ENCODE measurements at places on chromosomes 5 and 9.

GRCh38 chr5:1380910-1381309 is 36.0 kb upstream of the CLPTM1L start:
- no peak for DNase-seq

DNA sequence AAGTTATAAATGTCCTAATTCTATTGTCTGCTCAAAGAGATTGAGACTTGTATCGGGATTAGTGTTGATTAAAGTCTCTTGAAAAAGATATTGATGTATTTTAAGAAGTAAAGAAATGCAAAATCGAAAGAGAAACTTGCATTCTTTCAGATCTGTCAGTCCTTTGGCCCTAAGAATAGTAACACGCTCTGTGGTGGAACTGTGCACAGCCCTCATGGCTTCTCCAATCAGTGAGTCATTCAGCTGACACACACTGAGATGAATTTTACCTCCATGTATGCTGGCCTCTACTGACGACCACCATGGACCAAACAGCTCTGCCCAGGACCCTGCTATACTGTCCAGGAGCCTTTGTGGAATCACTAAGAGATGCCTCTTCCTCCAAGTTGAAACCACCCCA is 232.4 kb downstream of the ESM1 start:
- peak; percentile 60 for DNase-seq

- no peak for DNase-seq
Measured at GRCh38 chr5:135120951-135121350, 86.9 kb upstream of the PITX1 start.

GRCh38 chr5:138545919-138546562 is 3.0 kb upstream of the ETF1 start:
- no peak for DNase-seq

DNA sequence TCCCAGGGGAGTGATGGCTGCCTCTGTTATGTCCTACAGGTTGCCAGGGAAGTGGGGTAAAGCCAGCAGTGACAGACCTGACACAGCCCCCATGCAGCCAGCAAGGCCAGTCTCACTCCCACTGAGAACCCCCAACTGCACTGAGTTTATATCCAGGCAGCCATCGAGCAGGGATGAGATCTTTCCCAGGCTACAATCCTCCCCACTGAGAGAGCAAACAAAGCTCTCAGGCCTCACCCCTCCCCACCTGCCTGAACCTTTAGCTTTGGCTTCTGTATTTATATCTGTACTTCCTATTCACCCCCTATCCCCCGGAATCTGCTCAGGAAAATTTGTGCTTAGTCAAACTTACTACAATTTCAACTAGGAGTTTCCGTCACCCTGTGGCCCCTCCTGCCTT is 284.1 kb downstream of the FAM170A start:
- DNase-seq, result no peak

GRCh38 chr5:61020415-61020814 is 75.4 kb downstream of the NDUFAF2 start:
- DNase-seq, result no peak

DNA sequence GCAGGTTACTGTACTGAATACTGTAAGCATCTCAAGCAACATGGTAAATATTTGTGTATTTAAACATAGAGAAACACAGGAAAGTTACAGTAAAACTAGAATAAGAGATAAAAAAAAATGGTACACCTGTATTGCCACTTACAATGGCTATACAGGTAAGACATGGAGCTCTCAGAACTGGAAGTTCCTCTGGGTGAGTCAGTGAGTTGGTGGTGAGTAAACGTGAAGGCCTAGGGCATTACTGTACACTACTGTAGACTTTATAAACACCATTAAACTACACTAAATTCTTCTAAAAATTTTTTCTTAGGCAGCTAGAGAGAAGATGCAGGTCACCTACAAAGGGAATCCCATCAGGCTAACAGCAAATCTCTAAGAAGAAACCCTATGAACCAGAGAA is 872.9 kb downstream of the TAF11L14 start:
- DNase-seq, result no peak

GRCh38 chr5:72328172-72328571 is 8.0 kb downstream of the PTCD2 start:
- peak; percentile 46 for DNase-seq

DNA sequence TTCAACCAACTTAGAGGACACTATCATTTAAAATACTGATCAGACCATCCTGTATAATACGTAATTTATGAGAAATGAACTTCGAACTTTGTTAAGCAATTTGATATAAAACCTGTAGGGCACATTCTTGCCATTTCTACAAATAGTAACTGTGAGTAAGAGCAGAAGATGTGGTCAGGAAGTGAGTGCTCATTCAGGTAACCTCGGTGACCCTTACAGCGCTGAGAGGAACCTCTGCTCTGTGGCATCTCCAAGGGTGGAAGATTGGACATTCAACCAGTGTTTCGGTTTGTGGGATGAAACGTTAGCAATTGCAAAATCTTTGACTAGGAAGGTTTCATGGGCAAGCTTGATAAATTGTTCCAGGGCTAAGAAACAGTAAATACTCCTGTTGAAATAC is 194.8 kb upstream of the IRX2 start:
- no peak for DNase-seq

GRCh38 chr5:94893412-94894135 is 275.1 kb downstream of the SLF1 start:
- peak; percentile 8 for DNase-seq

GRCh38 chr5:56386046-56386445 is 152.9 kb upstream of the ANKRD55 start:
- DNase-seq, result no peak

- peak; percentile 69 for DNase-seq
Measured at GRCh38 chr9:130707225-130707976, 13.8 kb downstream of the EXOSC2 start.

DNA sequence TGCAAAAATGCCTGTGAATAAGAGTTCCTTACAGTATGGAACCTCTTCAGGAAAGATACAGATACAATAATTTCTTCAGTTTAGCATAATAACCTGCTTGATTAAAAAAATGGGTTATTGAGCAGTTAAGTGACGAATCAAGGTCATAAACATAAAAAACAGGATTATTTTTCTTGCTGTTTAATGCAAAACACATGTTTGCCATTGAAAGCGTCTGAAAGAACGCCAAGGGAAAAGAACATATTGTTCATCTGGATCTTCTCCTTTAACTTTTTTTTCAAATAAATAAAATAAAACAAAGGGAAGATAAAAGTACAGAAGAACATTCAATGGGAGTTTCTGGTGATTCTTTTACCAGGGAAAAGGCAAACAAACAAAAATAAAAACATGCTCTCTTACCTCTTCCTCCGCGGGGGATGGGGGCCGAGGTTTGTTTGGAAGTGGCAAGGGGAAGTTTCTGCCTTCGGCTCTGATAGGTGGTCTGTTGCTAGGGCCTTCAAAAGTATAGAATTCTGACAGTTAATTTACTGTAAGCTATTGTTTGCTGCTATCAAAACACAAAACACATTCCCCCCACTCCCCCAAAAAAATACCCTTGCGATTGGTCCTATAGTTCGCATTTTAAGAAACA is 20.1 kb downstream of the C5orf58 start:
- DNase-seq, result no peak

DNA sequence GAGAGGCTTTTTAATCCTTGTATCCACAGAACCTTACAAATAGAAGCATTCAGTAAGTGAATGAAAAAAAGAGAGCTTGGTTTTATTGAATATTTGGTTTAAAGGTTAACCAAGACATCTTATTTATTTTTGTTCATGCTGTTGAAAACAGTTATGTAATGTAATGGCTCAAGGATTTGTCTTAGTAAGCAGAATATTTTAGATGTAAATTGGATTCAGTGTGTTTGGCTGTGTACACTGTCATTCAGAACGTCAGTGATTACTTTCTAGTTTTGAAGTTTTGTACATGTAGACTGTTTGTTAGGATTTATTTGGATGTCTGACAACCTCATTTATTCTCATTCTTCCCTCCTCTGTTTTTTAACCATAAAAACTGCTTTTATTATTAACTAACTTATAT is 31.3 kb downstream of the KCNN2 start:
- DNase-seq, result no peak

DNA sequence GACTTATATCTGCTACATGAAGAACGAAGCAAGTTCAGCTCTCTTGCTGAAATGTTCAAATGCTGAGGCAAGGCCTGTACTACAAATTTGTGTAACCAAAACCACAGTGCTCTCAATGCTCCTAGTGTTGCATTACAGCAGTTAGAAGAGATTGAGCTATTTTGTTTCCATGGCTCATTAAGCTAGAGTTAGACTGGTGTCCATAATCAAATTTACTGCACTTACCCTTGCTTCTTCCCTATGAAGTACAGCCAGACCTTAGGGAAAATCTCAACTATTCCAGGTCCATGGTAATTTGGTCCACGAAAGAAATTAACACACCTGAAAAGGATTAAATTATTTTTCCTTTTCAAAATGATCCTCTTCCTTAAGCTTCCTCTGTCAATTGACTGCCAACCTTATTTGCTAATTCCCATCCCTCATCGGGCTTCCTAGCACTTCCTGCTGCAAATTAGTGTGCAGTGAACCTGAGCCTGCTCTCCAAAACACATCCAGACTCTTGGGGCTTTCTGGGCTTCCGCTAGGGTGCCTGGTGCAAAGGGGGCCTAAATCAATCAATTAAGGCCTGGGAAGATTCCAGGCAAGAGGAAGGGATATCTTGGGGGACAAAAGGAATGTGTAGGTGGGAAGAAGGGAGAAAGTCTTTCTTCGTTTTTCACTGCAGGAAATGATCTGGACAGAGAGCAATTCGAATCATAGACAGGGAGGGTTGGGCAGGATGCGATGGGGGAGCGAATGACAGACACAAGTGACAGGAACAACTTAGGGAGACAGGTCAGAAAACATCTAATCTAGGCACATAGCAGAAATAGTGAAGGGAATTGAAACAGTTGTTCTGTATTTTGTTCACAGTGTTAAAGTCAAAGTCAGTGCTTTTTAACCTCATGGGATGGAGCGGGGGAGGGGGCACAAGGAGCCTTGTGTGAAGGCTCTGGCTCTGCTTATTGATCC is 542.4 kb downstream of the RAB3C start:
- peak; percentile 30 for DNase-seq

- peak; percentile 75 for DNase-seq
Measured at GRCh38 chr9:6944896-6945295, 187.1 kb downstream of the KDM4C start.

GRCh38 chr5:94192658-94193391 is 425.6 kb downstream of the KIAA0825 start:
- DNase-seq, result no peak

DNA sequence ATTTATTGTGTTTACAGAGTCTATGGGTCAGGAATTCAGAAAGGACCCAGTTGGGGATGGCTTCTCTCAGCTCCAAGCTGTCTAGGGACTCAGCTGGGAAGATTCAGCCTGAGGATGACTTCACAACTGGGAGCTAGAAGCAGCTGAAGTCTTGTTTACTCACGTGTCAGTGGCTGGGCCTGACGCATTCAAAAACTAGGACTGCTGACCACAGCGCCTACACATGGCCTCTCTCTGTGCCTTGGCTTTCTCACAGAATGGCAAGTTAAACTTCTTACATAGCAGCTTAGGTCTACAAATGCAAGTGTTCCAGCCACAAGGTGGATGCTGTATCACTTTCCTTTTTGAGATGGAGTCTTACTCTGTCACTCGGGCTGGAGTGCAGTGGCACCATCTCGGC is 16.3 kb upstream of the PPP2CA start:
- peak; percentile 88 for DNase-seq

DNA sequence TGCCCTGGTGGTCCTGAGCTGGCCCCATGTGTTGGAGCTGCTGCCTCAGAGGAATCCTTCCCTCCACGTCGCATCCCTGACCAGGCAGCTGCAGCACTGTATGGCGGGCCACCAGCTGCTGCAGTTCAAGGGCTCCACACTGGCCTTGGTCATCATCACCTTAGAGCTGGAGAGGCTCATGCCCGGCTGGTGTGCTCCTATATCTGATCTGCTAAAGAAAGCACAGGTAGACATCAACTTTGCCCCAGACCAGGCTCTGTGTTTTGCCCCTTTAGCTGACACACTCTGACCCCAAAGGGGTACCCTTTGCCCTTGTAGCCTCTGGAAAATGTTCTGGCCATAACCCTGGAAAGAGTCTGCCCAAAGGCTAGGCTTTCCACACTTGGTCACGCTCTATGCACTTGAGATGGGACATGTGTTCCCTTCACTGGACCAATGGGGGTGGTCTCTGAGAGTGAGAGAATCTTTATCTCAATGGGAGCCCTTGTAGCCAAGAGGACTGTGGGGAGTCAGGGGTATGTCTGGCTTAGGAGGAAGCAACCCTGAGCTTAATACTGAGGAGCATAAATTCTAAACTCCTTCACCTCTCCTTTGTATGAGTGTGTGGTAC is 4.8 kb downstream of the CCNI2 start:
- DNase-seq, result no peak

DNA sequence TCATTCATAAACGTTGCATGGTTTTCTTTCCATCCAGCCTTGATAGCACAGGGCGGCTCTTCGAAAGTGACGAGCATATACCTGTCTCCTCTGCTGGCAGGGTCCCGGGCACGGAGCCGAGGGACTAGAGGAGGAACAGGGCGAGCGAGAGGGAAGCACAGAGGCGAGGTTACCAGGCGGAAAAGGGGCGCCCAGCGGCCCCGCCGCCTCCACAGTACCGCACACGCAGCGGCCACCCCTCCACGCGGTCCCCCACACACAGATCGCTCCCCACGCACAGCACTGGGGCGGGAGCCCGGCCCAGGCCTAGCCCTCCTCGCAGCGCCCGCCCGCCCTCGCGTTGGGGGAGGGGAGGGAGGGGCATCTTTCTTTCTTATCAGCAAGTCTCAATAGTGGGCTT is 296.6 kb upstream of the DAB2 start:
- DNase-seq, result no peak

DNA sequence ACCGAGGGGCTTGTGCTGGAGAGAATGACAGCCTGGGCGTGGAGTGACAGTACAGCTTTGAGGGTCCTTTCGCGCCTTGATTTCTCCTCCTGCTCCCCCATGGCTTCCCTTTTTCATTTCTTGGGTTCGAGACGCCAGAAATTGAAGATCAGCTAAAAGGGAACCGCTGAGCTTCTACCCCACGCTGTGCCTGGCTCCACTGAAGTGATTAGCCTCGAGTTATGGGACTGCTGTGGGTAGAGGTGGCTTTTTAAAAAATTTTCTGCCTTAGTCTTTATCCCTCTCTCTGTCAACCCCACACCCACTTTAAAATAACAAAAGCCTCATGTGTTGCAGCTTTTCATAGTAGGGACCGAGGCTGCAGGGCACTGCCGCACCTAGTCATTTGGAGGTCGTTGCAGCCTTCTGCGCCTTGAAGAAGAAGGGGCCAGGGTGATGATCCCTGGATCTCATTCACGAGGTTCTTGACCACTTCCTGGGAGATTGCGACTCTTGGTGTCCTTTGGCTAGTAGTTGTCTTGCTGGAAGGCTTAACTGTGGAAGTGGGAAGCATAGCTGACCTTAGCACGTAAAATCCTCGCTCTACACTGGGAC is 603 bp downstream of the PPIP5K2 start:
- peak; percentile 43 for DNase-seq

GRCh38 chr9:137460363-137461315 is 1.5 kb upstream of the NSMF start:
- DNase-seq, result no peak

- no peak for DNase-seq
Measured at GRCh38 chr5:105238561-105238960, 1676.0 kb upstream of the NUDT12 start.

GRCh38 chr5:60675286-60675685 is 24.7 kb downstream of the DEPDC1B start:
- no peak for DNase-seq

Data from EL (cell line).